NCI-H2081 treated with DMSO at 0.1 percent for 48 hours (cell line): ENCODE measurements at places on chromosomes 11 and 22.

- DNase-seq, result no peak
Measured at GRCh38 chr11:36053862-36054261, 110.0 kb downstream of the LDLRAD3 start.

- no peak for DNase-seq
Measured at GRCh38 chr11:122676638-122677037, 21.1 kb downstream of the UBASH3B start.

- DNase-seq, result no peak
Measured at GRCh38 chr11:113615098-113615497, 91.0 kb downstream of the TMPRSS5 start.

GRCh38 chr11:16484434-16484833 lies 128.1 kb upstream of the SOX6 start:
- DNase-seq, result no peak

DNA sequence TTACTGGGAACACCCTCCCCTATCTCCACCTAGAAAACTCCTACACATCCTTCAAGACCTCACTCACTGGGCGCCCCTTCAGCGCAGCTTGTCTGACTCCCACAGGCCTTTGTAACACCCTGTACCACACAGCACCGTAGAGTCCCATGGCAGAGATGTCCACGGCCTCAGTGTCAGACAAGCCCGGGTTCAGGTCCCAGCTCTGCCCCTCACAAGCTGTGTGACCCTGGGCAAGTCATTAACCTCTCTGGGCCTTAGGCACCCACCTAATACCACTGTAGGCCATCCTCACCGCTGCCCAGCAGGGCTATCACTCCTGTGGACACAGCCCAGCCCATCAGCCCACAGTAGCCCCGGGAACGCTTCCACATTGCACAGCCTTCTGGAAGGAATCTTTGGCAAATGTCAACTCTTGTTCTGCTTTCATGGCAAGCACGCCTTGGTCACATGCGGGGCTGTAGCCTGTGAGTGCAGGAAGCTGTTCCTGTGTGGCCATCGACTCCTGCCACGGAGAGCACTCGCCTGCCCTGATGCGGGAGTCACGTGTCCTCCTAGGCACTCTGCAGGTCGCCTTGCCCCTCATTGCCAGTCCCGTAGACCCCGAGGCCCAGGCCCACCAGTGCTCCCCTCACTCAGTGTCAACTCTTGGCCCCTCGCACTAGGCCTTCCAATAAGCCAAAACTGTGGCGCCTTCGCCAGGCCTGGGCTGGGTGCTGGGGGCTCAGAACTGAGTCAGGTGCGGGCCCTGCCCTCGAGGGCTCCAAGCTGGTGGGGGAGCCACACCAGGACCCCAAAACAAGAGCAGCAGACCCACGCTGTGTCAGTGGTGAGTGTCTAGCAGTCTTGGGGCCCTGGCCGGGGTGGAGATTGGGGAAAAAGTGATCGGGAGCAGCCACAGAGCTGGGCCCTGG lies 32.9 kb upstream of the RFPL3 start:
- no peak for DNase-seq

DNA sequence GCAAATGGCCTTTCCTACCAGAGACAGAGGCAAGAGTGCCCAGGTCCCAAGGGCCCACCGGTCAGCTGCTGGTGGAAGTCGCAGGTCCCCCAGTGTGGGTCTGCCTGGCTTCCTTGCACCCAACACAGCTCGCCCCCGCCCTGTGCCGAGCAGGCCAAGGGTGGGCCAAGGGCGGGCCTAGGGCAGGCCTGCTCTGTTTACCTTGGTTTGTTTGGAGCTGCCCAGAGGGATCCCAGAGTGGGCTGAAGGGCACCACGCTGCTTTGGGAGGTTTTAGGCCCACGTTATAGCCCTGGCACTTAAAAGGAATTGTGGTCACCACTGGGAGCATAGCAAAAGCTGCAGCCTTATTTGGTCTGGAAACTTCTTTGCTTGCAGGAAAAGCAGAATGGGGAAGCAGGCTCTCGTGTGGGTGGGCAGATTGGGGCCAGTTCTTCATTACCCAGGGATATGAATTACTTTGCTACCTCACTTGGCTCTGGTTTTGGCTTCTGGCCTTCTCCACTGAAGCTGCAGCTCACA lies 38.0 kb downstream of the MRGPRD start:
- no peak for DNase-seq

GRCh38 chr22:24848559-24849168 lies 42.7 kb downstream of the SGSM1 start:
- no peak for DNase-seq

GRCh38 chr11:117826190-117826570 lies 1.6 kb upstream of the FXYD2 start:
- no peak for DNase-seq

GRCh38 chr11:115198321-115198741 lies 305.9 kb downstream of the CADM1 start:
- DNase-seq, result no peak

- no peak for DNase-seq
Measured at GRCh38 chr11:101128571-101129202, 926 bp downstream of the PGR start.

DNA sequence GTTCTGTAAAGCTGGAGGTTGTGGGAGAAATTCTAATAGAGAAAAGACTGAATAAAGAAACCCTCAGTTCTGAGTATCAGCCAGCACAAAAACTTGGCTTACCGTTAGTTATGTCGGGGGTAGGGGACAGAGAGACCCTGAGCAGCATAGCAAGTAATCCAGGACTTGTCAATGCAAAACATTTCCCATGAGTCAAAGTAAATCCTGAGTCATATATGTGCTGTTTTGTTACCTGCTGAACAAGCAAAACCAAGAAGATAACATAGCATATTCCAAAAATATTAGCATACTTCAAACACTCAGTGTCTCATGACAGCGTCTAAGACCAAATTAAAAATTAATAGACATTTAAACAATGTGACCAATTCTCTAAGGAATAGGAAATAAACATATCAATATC lies 75.1 kb upstream of the LUZP2 start:
- DNase-seq, result no peak

DNA sequence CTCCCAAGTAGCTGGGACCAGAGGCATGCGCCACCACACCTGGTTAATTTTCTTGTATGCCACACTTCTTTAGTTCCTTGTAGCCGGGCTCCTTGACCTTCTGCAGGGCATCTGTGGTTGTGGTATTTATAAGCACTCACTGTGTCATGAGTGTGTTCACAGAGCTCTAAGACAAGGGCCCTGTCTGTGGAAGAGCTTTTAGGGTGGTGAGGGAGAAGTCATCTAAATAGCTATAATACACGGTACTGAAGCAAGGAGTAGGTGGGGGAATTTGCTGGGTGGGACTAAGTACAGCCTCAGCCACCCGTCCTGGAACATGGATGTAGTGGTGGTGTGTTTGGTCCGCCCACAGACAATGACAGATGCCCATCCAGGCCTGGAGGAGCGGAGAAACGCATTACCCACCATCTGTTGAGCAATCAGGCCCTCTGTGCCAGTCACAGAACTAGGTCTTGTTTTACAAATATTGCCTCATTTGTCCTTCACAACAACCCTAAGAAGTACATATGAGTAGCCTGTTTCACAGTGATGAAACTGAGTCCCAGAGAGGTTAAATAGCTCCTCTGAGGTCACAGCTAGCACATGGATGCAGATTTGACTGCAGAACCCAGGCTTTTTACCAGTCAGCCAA lies 10.1 kb downstream of the ACO2 start:
- DNase-seq, result no peak

DNA sequence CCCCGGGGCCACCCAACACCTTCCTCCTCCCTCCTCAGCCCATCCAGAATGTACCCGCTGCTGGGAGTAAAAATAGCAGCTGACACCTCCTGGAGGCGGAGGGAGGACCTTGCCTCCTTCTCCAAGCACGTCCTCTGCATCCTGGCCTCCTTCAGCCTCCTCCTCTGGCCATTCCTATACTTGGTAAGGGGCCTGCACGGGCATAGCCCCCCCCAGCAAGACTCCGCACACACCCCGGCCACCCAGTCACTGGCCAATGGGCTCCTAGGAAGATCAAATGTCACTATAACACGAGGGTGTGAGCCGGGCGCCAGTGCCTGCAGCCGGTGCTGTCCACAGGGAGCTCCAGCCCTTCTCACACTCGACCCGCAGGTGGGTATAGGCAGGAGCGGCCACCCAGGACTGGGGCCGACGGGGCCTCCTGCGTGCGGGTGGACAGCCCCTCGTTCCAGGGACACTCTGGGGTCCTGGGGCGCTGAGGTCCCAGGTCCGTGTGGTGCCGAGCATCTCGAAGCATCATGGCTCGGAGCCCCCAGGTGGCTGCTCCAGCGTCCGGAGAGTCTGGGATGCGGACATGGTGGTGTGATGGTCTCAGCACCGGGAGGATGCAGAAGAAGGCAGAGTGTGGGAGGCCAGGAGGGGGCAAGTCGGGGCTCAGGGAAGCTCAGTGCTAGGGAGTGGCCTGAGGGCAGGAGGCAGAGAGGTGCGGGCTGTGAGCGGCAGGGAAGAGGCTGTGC lies at the start of gene TNNT3:
Gene TNNT3 (plus strand): TSS at position 313 of the 737 bp plus-strand sequence. CDS start 3,172 bp downstream, outside the sequence.
- no peak for DNase-seq

- DNase-seq, result no peak
Measured at GRCh38 chr11:72818971-72819370, 4.8 kb downstream of the ATG16L2 start.

GRCh38 chr11:32312206-32312817 lies 123.0 kb downstream of the WT1 start:
- no peak for DNase-seq

DNA sequence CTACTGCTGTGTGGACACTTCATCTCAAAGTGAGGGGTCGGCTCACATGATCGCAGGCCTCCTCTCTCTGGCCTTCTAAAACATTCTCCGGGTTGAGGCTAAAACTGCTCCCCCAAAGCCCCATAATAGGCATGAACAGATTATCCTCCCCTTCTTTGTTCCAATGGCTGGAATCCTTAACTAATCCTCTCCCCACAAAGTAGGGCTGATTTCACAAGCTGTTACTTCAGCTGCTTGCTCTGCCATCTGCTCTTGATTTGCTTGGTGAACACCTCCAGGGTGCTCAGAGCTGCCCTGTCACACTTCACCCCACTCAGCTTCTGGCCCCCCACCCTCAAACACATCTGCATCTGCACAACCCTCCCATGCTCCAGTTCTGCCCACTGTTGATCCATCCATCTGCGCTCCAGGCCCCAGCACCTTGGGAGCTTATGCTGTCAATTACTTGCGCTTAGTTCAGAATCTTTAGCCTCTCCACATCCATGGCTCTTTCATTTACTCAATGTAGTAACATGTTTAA lies 173.1 kb upstream of the API5 start:
- no peak for DNase-seq

DNA sequence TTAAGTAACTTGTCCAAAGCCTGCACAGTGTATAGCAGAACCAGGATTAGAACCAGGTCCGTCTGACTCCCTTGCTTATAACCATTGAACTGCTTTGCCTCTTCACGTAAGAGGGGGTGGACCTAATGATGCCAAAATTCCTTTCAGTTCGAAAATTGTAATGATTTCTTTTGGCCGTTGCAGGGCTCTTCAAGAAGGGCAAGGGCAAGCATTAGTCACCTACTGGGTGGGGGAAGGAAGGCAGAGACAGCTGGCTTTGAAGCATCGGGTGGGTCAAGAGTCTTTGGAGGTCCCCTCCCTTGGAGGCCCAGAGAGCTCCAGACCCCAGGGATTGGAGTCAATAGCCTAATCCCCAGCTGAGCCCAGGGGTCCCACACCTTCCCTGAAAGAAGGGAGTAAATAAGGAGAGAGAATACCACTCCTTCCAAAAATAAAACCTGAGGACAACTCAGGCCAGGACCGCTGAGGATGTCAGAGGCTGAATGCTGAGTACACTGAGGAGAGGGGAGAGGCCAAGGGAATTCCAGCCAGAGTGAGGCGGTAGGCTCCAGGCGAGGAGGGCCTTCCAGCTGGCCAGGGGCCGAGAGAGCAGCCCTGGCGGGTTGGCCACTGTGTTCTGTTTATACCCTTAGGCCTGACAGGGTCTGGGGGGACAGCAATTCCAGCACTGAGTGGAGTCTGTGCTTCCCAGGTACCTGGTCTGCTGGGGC lies 14.1 kb downstream of the CREB3L1 start:
- no peak for DNase-seq

DNA sequence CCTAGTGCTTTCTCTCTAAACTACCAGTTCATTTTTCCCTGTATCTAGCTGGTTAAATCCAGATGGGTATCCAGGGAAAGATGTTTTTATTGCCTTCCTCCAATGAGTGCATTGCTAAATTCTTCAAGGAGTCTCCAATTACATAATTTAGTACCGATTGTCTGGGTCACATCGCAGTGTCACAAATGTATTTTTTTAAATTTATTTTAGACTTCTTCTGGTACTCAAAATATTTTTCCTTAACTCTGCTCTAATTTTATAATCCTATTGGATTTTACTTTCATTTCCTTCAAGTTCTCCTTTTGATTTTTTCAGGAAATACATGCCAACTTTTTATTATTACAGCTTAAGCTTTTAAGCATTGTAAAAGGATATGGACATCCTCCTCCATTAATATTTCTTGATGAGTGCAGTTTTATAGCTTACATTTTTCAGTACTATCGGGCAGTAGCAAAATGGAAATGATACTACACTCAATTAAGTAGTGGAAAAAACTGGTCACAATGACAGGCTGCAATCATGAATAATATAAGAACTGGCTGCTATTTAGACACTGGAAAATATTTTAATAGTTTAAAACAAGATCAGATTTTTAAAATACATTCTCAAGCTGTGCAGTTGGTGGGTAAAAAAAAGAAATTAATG lies 20.3 kb downstream of the BBOX1 start:
- DNase-seq, result no peak

DNA sequence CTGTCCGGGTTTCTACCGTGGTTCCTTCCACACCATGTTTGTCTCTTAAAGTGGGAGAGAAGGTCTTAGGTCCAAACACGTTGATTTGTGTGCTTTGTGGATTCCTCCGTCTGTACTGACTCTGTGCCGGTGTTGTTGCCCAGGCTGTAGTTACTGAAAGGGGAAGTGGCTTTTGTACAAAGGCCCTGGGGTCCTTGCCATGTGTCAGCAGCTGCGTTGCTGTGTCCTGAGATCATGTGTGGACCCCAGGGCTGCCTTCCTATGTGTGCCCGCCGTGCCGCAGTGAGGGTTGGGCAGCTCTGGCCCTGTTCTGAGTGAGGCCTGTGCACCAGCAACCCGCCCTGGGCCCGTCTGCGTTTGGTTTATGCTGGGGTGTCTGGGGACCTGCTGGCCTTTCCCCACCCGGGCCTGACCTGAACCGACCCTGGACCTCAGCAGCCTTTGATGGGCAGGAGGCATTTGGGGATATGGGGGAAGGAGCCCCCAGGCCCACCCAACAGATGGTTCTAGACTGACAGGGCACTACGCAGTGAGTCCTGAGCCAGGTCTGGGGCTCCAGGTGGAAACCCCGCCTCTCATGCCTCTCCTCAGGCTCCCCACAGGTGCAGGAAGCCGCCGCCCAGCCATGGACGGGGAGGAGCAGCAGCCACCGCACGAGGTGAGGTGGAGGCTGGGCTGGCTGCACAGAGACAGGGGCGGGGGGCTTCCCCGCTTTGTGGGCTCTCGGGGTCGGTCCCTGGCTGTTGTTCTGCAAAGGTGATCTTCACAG lies 6.9 kb downstream of the TRABD start:
- no peak for DNase-seq

- no peak for DNase-seq
Measured at GRCh38 chr11:93089474-93090102, 108.2 kb downstream of the SLC36A4 start.

GRCh38 chr11:77067861-77068443 lies 1.2 kb downstream of the CAPN5 start:
- DNase-seq, result no peak

GRCh38 chr11:29243616-29244015 lies 773.2 kb downstream of the KCNA4 start:
- DNase-seq, result no peak

- DNase-seq, result no peak
Measured at GRCh38 chr11:68053117-68053516, 14.3 kb downstream of the TCIRG1 start.

- DNase-seq, result no peak
Measured at GRCh38 chr22:31764785-31765184, 11.0 kb downstream of the DEPDC5 start.

- peak; percentile 24 for DNase-seq
Measured at GRCh38 chr11:8963569-8964323, 496 bp downstream of the TMEM9B start.
